H9 (cell line): ENCODE measurements at places on chromosomes 3 and 15. TPM values are rescaled to one million over a fixed set of nuclear protein-coding genes. Genes with fewer than 3 reads are reported as not detected.

- no peaks in the 10 kb centered on the region for H3K4me1 ChIP-seq
- no peaks in the 10 kb centered on the region for H3K27me3 ChIP-seq
- H3K4me3 ChIP-seq: no peak overlapping the region
- no peak for DNase-seq
These were observed 32.8 kb upstream of the SLC9A9 start for GRCh38 chr3:143881095-143881494.

GRCh38 chr15:38454696-38455090 lies 766 bp downstream of the FAM98B start:
- no peak for DNase-seq
- H3K27me3 ChIP-seq: no peaks in the 10 kb centered on the region
- H3K4me1 ChIP-seq: no peaks in the 10 kb centered on the region; the same call in 1 of the 2 replicates
- H3K27ac ChIP-seq: peak overlapping the region; percentile 84
- H3K36me3 ChIP-seq: 0 out of 3 replicates have a peak, but pooled peaks cover 5% of the 10 kb centered on the region

DNA sequence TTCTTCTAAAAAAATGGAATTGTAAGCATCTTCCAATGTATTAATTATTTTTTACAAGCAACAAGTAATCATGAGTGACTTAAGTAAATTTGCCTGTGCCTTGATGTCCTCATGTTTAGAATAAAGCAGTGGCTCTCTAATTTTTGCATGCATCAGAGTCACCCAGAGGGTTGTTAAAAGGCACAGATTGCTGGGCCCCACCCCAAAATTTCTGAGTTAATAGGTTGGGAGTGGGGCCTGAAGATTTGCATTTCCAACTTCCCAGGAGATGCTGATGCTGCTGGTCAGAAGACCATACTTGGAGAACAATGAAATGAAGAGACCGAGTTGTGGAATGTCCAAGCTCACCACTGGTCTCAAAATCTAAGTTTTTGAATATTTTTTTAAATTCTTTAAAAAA lies 70.2 kb downstream of the ARHGAP31 start:
- H3K36me3 ChIP-seq: 0 out of 2 replicates have a peak, but pooled peaks cover 2% of the 10 kb centered on the region
- no peaks in the 10 kb centered on the region for H3K27me3 ChIP-seq
- peaks cover 13% of the 10 kb centered on the region; the same call in 1 of the 2 replicates for H3K4me1 ChIP-seq
- no peak overlapping the region for H3K4me3 ChIP-seq
- H3K27ac ChIP-seq: no peak overlapping the region
- no peak for DNase-seq

GRCh38 chr3:147141516-147142288 lies 264.6 kb downstream of the ZIC4 start:
- H3K27me3 ChIP-seq: no peaks in the 10 kb centered on the region
- H3K4me1 ChIP-seq: no peaks in the 10 kb centered on the region
- no peak overlapping the region for H3K4me3 ChIP-seq
- H3K36me3 ChIP-seq: no peaks in the 10 kb centered on the region
- no peak overlapping the region for H3K27ac ChIP-seq

DNA sequence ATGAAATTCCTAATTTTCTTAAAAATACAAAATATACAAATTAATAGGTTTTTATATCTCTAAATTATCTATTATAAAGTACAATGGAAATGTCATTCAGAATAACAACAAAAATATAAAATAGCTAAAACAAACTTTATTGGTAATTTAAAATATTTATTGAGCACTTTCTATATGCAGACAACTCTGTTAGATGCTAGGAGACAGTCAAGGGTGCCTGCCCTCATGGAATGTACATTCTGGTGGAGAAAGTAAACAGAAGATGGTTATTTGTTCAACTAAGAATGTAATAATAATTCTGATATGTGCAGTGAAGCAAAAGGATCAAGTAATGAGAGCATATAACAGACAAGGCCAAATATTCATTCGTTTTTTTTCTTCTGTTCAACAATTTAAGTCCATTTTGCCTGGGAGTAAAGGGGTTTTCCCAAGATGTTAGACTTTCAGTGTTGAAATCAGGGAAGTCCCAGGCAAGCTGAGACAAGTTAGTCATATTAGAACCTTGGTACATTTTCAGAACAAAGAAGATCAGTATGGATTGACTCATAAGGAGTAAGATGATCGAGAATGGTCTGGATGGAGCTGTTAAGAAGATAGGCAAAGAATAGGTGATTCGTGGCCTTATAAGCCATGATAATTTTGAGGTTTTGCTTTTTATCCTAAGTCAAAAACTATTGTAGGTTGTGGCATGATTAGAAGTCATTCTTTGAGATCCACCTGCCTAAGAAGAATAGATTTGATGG lies 150.2 kb upstream of the MLF1 start:
- H3K27me3 ChIP-seq: no peaks in the 10 kb centered on the region
- H3K4me3 ChIP-seq: no peak overlapping the region
- H3K36me3 ChIP-seq: no peaks in the 10 kb centered on the region
- no peaks in the 10 kb centered on the region for H3K4me1 ChIP-seq

- H3K4me1 ChIP-seq: no peaks in the 10 kb centered on the region
- H3K27me3 ChIP-seq: no peaks in the 10 kb centered on the region
- peak; percentile 5 for DNase-seq
- H3K27ac ChIP-seq: no peak overlapping the region
These were observed 6.3 kb upstream of the CCR4 start for GRCh38 chr3:32945136-32945535.

GRCh38 chr3:5542472-5542871 lies 355.0 kb downstream of the EDEM1 start:
- no peaks in the 10 kb centered on the region; the same call in 1 of the 2 replicates for H3K4me1 ChIP-seq
- no peak overlapping the region for H3K4me3 ChIP-seq
- H3K27ac ChIP-seq: no peak overlapping the region

DNA sequence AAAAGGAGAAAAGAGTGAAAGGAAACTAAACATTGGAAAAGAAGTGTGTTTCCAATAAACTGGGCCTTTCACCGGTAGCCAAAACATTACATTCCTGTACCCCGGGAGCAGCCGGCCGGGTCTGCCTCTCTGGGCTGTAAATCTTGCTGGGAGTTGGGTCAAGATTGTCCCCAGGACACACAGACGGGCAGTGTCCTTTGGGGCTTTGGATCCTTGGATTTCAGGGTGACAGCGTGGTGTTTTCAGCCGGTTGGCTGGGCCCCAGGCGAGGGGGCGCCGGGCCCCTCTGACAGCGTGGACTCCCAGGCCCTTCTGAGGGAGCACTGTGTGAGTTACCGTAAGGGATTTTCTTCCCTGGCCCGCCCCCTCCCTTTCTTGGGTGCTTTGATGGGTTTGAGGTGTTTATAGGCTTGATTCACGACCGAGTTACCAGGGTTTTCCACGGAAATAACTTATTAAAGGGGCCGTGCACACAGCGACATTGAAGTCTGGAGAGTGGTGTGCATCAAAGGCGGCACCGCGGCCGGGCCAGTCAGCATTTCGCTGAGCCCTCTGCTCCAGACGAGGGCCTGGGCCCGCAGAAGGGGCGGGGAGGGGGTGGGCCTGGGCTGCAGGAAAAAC lies 27.4 kb downstream of the SMAD6 start:
- H3K4me3 ChIP-seq: no peak overlapping the region
- peaks cover 6% of the 10 kb centered on the region for H3K4me1 ChIP-seq
- no peak for DNase-seq
- H3K36me3 ChIP-seq: no peaks in the 10 kb centered on the region
- no peak overlapping the region for H3K27ac ChIP-seq

The MPI gene
- total RNA-seq: 55.0 and 57.5 TPM in 2 replicates

The TM6SF1 gene
- total RNA-seq: 0.96 and 0.99 TPM in 2 replicates

The ISL2 gene
- total RNA-seq: 0.15 and 0.33 TPM in 2 replicates

The ROBO2 gene
- total RNA-seq: 2.0 and 2.3 TPM in 2 replicates

The EXD1 gene
- not detected in 2 replicates for total RNA-seq

The CEP97 gene
- 12.4 and 13.9 TPM in 2 replicates for total RNA-seq

The A4GNT gene
- not detected in 2 replicates for total RNA-seq

The ECE2 gene
- total RNA-seq: not detected in 2 replicates
